ENCODE measurements at places on chromosomes 16 and 17.

DNA sequence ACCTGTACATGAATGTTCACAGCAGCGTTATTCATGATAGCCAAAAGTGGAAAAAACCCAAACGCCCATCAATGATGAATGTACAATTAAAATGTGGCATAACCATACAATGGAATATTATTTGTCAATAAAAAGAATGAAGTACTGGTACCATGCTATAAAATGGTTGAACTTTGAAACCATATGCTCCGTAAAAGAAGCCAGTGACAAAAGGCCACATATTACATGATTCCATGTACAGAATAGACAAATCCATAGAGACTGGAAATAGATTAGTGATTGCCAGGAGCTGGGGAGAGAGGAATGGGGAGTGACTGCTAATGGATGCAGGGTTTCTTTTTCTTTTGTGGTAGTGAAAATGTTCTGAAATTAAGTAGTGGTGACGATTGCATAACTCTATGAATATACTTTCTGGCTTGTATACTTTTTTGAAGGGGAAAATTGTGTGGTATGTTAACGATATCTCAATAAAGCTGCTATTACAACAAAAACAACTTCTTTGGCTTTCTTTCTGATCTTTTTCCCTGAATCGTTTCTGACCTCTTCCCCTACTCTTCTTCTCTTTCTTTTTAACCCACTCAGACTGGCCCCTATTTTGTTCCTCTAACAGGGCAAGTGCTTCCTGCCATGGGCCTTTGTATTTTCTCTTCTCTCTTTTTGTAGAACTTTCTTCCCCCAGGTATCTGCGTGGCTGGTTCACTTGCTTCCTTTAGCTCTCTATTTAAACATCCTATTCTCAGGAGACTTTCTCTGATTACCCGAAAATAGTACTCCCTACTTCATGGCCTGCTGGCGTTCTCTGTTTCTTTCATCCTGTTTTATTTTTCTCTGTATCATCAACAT lies 67.9 kb downstream of the FTO start:
- DNase-seq, result no peak

GRCh38 chr16:11190588-11191560 lies 65.1 kb downstream of the SOCS1 start:
- no peak for DNase-seq

DNA sequence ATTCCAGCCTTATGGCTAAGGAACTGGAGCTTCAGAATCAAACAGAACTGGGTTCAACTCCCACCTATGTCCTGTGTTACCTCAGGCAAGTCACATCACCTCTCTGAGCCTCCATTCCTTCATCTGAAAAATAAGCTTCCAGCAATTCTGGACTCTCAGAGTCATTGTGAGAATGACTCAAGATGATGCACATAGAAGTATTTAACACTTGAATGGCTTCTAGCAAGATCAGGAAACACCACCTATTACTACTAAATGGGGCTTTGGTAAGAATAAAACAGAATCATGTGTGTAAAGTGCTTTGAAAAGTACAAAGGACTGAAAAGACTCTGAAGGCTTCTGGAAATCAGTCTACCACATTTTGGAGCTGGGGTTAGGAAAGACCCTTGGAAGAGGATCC lies 30.8 kb upstream of the CALB2 start:
- DNase-seq, result no peak

DNA sequence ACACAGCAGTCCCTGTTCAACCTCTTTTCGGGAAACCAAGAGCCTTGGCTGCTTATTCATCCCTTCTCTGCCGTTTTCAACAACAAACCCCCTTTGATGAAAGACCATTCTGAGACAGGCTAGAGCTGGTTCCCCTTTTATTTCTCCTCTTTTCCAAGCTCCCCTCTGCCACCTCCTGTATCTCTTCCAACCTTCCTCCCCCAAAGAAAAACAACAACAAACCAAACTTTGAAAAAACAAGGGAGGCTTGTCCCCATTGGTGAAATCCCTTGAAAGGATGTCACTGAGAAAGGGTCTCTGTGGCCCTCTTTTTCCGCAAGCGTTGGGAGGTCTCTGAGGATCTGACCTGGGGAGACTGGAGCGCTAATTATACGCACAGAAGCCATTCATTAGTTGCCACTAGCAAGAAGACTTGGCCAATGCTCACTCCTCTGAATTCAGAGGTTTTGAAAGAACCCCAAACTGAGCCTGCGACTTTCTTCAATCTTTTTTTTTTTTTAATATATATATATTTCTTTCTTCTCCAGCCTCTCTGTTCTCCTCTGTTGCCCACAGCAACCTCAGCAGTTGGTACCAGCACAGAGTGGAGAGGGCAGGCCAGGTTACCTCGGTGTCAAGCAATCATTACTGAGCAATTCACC lies 101.4 kb downstream of the PITPNC1 start:
- no peak for DNase-seq

GRCh38 chr17:69218986-69219385 lies 9.6 kb downstream of the ABCA10 start:
- DNase-seq, result no peak

DNA sequence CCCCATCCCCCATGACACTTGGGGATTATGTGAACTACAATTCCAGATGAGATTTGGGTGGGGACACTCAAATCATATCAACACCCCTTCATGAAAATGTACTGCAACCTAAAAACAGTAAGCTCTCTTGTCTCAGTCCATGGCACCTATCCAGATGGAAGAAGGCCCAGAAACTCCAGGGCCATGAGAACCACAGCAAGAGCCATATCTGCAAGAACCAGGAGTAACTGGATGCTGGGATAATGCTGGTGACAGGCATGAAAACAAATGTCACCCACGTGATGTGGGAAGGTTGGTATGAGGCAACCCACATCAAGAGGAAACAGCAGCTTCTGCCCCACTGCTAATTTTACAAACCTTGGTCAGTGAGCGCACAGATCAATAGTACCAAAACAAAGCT lies 400.1 kb upstream of the ERCC4 start:
- DNase-seq, result no peak

DNA sequence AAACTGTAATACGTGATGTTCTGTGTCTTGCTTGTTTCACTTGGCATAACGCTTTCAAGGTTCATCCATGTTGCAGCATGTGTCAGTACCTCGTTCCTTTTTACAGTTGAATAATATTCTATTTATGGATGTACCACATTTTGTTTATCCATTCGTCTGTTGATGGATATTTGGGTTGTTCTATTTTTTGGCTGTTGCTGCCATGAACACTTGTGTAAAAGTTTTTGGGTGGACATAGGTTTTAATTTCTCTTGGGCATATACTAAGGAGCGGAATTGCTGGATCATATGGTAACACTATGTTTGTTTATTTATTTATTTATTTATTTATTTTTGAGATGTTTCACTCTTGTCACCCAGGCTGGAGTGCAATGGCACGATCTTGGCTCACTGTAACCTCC lies 137.0 kb downstream of the MSI2 start:
- DNase-seq, result no peak

DNA sequence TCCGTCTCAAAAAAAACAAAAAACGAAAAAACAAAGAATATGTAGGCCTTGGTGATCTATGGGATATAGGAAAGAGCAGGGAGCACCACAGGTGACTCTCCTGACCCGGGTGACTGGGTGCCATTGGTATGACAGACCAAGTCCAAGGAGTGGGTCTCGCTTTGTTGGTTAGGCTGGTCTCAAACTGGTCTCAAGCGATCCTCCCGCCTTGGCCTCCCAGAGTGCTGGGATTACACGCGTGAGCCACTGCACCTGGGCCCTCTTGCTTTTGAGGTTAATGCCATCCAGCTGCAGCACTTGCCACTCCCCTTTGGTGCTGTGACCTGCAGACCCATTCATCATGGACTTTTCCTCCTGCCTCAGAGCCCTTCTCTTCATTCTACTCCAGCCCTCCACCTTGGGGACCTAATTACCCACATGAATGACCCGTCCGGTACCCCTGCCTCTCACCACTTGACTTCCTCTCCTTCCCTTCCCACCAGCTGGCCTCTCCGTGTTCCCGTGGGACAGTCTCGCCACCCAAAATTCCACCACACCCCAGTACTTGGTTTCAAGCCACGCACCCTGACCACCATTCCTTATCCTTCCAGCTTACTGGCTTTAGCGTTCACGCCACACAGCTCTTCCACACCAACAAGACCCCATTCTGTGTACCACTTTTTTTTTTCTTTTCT lies 3.2 kb upstream of the UBE2G1 start:
- DNase-seq, result no peak

DNA sequence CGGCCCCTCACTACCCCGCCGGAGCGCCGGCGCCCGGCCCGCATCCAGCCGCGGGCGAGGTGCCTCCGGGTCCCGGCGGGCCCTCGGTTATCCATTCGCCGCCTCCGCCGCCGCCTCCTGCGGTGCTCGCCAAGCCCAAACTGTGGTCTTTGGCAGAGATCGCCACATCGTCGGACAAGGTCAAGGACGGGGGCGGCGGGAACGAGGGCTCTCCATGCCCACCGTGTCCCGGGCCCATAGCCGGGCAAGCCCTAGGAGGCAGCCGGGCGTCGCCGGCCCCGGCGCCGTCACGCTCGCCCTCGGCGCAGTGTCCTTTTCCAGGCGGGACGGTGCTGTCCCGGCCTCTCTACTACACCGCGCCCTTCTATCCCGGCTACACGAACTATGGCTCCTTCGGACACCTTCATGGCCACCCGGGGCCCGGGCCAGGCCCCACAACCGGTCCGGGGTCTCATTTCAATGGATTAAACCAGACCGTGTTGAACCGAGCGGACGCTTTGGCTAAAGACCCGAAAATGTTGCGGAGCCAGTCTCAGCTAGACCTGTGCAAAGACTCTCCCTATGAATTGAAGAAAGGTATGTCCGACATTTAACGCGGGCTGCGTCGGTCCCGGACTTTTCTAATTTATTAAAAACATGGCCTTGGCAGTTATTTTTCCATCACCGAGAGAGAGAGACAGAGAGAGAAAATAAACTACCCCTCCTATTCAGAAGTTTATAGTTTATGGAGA lies 2.8 kb downstream of the IRX5 start:
- no peak for DNase-seq

DNA sequence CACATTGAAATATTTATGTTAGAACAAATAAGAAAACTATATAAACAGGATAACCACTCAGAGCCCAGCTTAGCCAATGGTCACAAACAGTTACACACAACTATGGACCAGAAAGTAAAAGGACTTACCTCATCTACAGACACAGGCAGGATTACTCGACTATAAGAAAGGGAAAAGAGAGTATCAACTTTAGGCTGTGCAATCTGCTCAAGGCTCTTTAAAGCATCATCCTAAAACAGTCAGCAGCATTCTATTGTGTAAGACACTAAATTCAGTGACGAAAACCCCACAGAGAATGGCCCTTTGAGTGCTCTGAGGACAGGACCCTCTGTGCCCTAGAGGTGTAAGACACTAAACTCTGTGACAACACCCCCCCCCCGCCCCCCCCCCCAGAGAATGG lies 4.2 kb downstream of the PITPNA start:
- no peak for DNase-seq

GRCh38 chr16:85617948-85618347 lies 4.8 kb downstream of the GSE1 start:
- no peak for DNase-seq

DNA sequence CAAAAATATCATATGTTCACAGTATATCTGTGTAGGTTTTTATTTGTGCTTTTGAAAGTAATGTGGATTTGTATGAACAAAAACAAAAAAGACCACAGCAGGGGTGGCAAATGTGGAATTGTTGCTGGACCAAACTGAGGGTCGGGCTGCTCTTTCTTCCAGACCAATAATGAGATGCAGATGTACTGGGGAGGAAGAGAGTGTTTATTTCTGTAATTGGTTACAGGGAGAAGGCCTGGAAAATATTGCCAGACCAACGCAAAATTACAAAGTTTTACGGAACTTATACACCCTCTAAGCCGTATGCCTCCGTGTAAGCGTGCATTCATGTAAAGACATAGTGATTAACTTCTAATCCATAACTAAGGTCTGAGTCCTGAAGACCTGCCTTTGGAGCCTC lies 353.9 kb upstream of the C16orf82 start:
- no peak for DNase-seq

DNA sequence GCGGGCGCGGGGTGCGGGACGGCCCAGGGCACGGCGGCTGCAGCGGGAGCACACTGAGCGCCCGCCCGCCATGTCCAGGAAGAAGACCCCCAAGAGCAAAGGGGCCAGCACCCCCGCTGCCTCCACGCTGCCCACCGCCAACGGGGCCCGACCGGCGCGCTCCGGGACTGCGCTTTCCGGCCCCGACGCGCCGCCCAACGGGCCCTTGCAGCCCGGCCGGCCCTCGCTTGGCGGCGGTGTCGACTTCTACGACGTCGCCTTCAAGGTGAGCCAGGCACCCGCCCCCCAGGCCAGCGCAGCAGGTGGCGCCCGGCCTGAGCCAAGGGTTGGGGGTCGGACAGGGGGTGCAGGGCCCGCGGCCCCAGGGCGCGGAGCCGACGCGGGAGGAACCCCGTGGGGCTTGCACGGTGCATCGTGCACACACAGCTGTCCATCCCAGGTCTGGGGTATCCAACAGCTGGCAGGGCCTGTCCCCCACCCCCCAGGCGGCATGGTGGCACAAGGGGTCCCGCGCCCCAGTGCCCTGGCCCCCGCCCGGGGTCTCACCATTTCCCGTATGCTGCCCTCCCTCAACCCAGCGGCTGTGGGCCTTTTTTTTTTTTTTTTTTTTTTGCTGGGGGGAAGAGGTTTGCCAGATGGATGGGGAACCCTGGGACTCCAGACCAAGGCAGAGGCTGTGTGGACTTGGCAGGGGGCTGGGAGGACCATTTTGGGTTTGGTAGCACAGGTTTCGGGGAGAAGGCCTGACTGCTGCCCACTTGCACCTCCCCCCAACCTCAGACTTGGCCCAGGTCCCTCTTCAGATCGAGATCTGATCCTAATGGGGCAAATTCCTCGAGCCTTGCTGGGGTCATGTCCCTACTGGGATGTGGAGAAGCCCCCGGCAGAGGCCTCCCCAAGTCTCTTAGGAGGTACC lies 547 bp downstream of the RAB26 start:
- peak; percentile 56 for DNase-seq

- peak; percentile 62 for DNase-seq
Observed at GRCh38 chr17:5587438-5588032, 3.2 kb upstream of the NLRP1 start.

DNA sequence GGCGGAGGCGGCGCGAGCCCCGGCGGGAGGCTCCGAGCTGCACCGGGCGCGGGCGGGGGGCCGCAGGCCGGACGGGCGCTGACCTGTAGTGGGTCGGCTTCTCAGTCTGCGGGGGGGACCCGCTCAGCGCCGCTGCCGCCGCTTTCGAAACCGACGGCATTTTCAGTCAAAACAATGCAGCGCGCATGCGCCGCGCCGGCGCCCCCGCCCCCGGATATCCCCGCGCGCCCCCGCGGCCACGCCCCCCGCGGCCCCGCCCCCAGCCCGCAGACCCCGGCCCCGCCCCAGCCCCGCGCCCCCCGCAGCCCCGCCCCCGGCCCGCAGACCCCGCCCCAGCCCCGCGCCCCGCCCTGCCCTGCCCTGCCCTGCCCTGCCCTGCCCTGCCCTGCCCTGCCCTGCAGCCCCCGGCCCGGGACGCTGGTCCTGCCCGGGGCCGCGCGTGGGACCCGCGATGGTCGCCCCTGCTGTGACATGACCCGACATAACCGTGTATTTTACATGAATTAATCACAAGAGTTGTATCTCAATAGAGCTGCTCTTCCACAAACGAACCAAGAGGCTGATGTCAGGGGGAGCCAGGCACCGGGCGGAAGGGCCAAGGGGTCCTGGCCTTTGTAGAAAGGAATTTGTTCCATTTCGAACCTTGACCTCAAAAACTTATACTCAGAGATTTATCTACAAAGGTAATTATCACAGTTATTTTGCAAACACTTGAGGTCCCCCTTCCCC lies at the start of gene UNKL:
UNKL (minus strand) TSS at position 173 of the 729 bp plus-strand sequence; CDS start at position 160, 13 bp downstream.
- peak; percentile 87 for DNase-seq
